GM19239 (cell line): ENCODE measurements at places on chromosomes 7 and 10.

DNA sequence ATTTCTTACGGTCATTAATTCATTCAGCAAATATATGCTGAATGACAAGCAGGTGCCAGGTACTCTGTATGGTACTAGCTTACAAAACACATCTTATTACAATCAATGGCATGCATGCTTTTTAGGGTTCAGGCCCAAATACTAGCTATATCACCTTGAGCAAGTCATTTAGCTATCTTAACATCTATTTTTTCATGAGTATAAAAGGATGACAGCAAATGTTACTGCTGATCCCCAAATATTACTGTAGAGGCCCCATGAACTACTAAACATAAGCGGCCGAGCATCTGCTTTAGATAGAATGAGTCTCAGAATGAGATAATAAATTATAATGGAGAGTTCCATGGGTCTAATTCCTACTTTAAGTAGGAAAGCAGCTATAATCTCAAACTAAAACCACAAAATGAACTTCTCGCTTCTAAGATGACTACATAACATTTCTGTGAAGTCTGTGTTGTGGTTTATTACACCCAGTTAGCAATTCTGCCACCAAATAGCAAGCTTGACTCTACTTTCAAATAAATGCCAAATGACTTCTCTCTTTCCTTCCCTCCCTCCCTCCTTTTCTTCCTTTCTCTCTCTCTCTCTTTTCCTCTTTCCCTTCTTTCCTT, 113.7 kb upstream of the LRRN3 start:
- DNase-seq, result no peak

- no peak for DNase-seq
These were observed 155.6 kb upstream of the AGR3 start for GRCh38 chr7:17037356-17037755.

DNA sequence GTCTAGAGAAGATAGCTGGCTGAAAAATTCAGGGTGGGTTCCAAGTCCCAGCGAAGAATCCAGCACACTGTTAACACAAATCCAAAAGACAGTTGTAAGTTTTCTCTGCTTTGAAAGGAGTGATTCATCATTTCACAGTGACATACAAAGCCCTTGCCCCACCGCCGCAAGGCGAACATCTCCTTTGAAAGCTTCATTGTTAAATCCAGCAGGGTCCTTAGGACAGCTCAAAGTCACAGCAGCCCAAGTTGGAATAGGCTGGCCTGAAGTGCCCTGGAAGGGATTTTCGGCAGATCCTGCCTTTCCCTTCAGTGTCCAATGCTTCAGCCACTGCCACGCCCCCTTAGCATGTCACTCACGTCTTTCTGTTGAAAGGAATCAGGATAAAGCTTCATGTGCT, 526.1 kb downstream of the CALN1 start:
- DNase-seq, result no peak

- DNase-seq, result no peak
These were observed 737.8 kb downstream of the LRMDA start for GRCh38 chr10:76169246-76169645.

DNA sequence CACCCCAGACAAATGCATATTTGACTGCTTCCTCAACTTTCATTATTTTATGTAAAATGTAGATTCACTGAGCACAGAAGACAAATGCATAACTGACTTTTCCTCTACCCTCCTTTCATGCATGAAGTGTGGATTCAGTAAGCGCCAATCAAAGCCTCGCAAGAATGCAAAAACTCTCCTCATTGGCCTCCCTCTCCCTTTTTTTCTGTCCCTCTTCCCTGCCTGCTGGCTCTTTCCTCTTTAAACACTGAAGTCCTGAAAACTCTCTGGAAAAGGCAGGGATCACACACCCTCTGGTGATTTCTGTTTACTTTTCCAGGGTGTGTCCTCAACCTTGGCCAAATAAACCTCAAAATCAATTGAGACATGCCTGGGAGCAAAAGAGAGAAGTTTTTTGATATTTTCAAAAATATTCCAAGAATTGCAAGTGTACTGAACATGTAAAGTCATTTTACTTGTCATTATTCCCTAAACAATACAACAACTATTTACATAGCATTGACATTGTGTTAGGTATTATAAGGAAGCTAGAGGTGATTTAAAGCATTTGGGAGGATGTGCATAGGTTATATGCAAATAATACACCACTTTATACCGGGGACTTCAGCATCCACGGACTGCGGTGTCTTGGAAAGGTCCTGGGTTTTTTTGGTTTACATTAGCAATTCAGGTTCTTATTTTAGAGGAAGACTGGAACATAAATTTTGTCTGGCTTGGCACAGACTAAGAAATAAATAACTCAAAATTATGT, 71.4 kb downstream of the SEC61G start:
- no peak for DNase-seq

- no peak for DNase-seq
These were observed 167.0 kb downstream of the SGMS1 start for GRCh38 chr10:50456719-50457118.

DNA sequence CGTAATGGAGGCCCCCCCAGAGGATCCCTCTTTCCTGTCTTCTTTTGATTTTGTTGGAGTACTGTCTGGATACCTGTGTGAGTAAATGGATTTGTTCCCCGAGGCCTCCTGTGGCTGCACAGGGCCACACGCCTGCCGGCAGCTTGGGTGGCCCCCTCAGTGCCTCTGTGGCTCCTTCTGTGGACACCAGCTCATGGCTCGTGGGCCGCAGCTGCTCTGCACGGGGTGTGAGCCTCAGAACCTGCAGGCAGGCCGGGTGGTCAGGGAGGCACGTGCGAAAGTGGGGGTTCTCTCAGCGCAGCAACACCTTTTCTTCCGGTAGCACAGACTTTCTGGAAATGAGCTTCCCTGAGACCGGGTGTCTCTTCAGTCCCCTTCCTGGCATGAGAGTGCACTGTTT, 70.3 kb downstream of the WDR37 start:
- no peak for DNase-seq

GRCh38 chr10:120221873-120222485, 235.0 kb upstream of the PLPP4 start:
- peak; percentile 36 for DNase-seq

GRCh38 chr10:115903207-115903606, 369.8 kb downstream of the GFRA1 start:
- DNase-seq, result no peak

DNA sequence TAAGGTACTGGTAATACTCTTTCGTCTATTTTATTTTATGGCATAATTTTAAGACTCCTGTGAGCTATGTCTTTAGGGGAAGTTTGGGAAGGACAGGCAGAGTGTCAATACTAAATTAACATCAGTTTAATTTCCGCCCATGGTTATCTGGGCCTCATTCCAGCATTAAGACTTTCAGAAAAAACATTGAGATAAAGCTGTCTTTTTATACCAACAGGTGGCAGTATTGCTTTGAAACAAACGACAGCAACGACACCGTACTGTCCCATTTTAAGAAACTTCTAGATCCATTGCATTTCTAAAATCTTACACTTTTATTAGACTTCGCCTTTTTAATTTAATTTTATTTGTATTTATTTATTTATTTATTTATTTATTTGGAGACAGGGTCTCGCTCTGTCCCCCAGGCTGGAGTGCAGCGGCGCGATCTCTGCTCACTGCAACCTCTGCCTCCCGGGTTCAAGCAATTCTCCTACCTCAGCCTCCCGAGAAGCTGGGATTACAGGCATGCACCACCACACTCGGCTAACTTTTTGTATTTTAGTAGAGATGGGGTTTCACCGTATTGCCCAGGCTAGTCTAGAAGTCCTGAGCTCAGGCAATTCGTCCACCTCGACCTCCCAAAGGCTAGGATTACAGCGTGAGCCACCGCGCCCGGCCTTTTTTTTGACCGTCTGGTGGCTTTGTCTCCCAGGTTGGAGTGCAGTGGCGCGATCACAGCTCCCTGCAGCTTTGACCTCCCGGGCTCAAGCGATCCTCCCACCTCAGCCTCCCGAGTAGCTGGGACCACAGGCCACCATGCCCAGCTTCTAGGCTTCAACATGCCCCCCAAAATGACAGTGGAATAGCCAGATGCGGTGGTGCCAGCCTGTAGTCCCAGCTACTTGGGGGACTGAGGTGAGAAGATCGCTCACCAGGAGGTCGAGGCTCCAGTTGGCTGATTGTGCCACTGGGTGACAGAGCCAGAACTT, 78.7 kb upstream of the C1GALT1 start:
- DNase-seq, result peak; percentile 18

DNA sequence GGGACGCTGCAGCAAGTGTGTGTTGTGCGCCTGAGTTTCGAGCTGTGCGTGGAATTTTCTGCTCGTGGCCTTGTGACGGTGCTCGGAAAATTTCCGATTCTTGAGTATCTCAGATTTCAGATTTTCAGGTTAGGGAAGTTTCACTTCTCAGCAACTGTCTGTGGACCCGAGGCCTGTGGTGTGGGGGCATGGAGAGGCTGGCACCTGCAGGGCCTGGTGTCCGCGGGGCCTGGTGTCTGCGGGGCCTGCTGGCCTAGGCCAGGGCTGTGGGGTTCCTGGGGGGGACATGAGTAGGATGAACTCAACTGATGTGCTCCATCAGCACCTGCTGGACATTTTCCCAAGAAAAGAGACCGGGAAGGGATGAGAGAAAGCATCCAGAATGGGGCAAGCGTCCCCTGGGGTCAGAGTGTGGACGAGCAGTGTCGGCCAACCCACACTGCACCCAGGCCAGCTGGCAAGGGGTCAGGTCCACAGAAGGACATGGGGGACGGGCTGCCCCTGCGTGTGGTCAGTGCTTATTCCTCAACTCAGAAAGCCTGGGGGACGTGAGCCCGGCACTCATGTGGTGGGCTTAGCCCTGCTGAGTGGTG, 31.3 kb upstream of the SHH start:
- no peak for DNase-seq

- no peak for DNase-seq
These were observed 1.0 kb downstream of the SYPL1 start for GRCh38 chr7:106110885-106111654.

- no peak for DNase-seq
These were observed 535.0 kb downstream of the TNS3 start for GRCh38 chr7:47046949-47047348.

- peak; percentile 35 for DNase-seq
These were observed 122.7 kb upstream of the PDSS1 start for GRCh38 chr10:26574783-26575182.

GRCh38 chr7:123770378-123770777, 21.6 kb upstream of the WASL start:
- no peak for DNase-seq

- no peak for DNase-seq
These were observed 1050.7 kb downstream of the SORCS3 start for GRCh38 chr10:105691811-105692210.

- DNase-seq, result no peak
These were observed 75.8 kb upstream of the PARD3 start for GRCh38 chr10:34890939-34891338.

GRCh38 chr7:157111311-157111710, 27.4 kb upstream of the UBE3C start:
- no peak for DNase-seq

- DNase-seq, result no peak
These were observed 79.3 kb upstream of the AGBL3 start for GRCh38 chr7:134907000-134907399.

DNA sequence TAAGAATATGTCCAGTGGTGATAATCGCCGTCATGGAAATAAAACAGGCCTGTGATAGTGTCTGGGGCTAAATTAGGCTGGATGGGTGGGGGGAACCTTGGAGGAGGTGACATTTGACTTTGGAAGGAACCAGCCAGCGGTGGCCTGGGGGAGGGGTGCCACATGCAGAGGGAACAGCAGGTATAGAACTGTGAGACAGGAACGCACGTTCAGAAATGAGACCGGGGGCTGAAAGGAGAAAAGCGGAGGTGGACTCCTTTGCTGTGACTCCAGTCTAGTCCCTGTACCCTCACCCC, 2.6 kb upstream of the CYP26A1 start:
- DNase-seq, result no peak

DNA sequence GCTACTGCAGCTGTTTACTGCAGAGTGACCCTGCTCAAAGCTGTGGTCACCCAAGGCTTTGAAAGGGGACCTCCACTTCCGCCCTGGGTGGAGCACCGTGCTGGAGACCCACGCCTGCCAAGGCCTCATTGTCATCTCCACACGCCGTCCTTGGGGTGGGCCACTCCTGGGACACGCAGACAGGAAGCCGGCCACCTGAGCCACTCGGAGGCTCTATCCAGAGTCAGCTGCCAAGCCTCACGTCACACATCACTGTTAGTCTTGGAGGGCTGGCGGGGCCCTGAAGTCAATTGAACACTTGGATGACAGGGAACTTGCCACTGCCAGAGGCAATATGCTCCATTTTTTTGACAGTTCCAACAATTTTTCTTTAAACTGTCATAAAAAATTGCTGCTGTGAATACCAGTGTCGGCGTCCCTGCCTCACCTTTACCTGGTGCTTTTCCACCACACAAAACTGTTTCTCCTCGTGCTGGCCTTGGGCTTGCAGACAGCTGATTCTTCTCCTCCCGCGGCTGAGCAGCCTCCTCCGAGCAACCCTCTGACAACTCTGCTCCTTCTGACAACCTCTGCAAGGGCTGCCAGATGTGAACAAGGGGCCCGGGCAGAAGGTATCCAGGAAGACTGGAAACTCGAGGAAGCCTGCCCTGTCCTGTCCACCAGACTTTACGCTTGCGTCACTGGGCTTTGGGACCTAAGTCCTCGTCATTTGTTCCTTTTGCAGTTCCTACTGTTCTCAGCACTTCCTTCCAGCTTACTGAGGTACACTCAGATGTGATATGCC, 81.9 kb downstream of the EGFR start:
- no peak for DNase-seq

- DNase-seq, result no peak
These were observed 24.2 kb downstream of the AGR2 start for GRCh38 chr7:16780596-16780995.

- DNase-seq, result no peak
These were observed 303.0 kb upstream of the C7orf33 start for GRCh38 chr7:148287538-148287937.
